ENCODE measurements at places on chromosomes 7 and 10.

- no peak for DNase-seq
These were observed 121.5 kb upstream of the DPP6 start for GRCh38 chr7:153930696-153931095.

DNA sequence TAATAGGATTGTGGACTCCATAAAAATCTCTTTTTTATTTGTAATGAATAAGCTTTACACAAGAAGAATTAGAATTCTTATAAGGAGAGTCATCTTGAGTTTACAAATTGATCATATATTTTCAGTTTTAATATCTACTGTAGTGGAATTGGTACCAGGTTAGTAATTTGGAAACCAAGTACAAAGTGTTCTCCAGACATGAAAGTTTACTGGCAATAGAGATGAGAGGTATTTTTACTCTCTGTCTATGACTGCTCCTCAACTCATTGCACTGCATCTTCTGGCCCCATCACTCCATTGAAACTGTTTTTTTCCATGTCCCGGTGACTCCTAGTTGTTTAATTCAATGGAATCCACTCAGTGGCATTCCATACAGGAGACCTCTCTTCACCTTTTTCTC, 164.5 kb upstream of the SMIM30 start:
- DNase-seq: no peak

DNA sequence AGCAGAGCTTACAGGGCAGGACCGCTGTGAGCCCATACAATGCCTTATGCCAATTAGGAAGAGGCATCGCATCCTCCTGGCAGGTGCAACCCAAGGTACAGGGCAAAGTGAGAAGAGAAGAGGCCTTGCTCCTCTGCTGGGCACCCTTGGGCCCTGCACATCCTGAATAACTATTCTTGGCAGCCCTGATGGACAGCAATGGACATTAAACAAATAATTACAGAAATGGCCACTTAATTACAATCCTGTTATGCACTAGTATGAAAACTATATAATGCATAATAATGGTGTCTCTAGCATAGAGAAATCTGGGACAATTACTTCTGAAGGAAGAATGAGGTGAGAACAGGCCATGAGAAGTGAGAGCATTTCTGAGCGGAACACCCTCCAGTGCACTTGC, 83.5 kb downstream of the PLPP4 start:
- no peak for DNase-seq

- DNase-seq: no peak
These were observed 109.0 kb downstream of the ALOX5 start for GRCh38 chr10:45483002-45483401.

DNA sequence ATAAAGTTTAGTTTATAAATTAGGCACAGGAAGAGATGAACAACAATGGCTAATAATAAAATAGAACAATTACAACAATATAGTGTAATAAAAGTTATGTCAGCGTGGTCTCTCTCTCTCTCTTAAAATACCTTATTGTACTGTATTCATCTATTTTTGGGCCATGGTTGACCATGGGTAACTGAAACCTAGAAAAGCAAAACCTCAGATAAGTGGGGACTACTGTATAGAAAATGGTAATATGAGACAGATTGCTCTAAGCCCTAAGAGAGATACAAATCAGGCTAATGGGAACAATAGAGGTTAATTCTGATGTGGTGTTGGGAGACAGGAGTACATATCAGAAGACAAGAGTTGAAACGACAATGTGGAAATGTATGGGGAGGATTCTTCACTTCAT, 86.2 kb downstream of the ZNF365 start:
- no peak for DNase-seq

DNA sequence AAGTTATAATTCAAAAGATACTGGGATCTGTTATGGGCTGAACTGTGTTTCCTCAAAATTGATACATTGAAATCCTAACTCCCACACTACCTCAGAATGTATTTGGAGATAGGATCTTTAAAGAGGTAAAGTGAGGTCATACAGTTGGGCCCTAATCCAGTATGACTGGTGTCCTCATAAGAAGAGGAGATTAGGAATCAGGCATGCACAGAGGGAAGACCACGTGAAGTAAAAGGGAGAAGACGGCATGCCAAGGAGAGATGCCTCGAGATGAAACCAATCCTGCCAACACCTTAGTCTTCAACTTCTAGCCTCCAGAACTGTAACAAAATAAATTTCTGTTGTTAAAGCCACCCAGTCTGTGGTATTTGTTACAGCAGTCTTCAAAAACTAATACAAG, 5.9 kb upstream of the CFAP69 start:
- DNase-seq: no peak

DNA sequence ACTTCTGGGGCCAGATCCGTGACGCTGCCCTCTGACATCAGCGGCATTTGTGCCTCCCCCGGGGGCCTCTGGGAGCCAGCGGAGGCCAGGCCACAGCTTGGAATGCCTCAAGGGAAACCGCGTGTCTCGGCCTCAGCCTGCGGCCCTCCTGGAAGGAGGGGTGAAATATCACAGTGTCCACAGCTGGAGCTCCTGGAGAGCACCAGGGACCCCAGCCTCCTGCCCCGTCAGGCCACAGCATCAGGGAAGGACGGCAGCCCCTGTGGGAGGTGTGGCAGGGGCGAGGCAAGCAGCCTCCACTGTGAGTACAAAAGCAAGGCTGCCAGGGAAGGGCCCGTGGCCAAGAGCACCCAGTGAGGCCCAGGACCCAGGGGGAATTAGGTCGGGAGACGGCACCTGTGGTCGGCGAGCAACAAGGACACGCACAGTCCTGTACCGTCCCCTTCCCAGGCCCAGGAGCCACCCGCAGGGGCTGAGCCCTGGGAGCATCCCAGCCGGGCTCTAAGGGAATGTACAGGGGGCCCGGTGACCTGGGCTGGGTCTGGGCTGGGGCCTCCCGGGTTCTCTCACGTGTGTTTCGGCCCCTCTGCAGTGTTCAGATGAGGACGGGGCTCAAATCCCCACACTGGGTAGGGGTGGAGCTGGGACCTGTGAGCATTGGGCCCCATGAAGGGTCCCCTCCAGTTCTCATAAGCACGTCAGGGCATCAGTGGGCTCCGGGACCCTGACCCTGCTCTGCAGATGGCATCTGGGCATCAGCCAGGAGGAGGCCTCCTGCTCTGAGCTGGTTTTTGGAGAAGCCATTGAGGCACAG, 18.7 kb upstream of the KNDC1 start:
- DNase-seq: no peak

DNA sequence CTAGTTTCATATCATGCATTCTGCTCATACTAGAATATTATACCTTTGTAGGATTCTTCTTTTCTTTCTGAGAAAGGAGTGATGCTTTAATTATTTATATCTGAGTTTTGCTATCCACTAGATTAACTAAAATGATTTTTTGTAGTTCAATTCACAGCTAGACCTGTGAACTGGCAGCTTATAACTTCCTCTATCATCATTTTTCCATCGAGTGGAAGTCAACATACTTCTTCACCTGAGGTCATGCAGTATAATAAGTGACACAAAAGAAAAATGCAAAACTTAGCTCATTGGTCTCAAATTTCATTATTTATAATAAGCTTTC, 8.0 kb downstream of the LRRN3 start:
- DNase-seq: no peak

GRCh38 chr7:105935250-105935649, 27.8 kb upstream of the CDHR3 start:
- no peak for DNase-seq

GRCh38 chr10:81498011-81498551, 376.9 kb upstream of the NRG3 start:
- no peak for DNase-seq

GRCh38 chr10:60271319-60272040, 118.2 kb downstream of the ANK3 start:
- no peak for DNase-seq

DNA sequence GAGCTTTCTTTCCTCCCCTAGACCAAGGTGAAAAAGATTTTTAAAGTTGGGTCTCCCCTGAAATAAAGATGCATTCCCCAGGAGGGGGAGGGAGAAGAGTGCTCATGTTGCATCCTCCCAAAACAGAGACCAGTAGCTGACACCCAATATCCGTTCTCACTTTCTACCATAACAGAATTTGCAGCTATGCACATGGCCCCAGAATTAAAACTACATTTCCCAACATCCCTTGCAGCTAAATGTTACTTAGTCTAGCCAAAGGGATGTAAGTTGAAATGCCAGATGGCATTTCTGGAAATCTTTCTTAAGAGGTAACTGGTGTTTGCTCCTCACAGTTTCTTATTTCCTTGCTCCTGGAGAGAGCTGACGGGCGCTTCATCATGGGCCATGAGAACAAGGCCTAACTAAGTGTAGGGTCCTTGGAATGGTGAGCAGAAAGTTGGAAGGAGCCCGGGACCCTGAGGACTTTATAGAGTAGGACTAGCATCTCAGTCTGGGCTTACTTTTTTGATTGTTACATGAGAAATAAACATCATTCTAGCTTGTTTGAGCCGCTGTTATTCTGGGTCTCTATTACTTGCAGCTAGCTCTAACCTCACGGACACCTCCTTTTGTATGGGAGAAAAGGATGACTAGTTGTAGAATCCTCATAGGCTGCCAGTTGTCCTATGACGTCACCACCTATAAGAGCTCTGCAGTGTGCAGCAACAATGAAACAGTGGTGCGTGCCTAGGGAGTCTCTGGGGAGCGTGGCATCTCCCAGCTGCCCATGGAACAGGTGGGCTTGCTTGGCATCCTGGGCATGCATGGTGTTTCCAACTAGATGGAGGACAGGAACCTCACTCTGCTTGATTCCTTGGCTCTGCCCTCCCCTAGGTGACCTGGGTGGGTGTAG, 46.1 kb upstream of the EXOC6 start:
- peak; percentile 49 for DNase-seq

DNA sequence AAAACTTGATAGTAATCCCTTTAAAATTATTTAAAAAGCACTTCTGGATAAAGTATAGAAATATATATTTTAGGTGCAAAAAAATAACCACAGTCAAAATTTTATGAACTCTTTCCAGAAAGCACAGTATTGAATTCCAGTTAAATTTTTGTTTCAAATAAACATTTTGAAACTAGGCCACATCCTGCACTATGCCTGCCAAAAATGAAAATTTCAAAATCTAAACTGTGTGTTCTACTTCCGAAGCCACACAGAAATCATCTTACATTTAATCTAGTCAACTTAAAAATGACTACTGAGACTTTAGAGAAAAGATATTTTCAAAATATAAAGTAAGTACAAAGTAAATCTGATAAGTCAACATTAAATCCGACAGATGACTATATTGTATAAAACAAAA, 50.0 kb downstream of the MAGI2 start:
- DNase-seq: no peak

- DNase-seq: no peak
These were observed 36.9 kb downstream of the AKR1B1 start for GRCh38 chr7:134422008-134422407.

DNA sequence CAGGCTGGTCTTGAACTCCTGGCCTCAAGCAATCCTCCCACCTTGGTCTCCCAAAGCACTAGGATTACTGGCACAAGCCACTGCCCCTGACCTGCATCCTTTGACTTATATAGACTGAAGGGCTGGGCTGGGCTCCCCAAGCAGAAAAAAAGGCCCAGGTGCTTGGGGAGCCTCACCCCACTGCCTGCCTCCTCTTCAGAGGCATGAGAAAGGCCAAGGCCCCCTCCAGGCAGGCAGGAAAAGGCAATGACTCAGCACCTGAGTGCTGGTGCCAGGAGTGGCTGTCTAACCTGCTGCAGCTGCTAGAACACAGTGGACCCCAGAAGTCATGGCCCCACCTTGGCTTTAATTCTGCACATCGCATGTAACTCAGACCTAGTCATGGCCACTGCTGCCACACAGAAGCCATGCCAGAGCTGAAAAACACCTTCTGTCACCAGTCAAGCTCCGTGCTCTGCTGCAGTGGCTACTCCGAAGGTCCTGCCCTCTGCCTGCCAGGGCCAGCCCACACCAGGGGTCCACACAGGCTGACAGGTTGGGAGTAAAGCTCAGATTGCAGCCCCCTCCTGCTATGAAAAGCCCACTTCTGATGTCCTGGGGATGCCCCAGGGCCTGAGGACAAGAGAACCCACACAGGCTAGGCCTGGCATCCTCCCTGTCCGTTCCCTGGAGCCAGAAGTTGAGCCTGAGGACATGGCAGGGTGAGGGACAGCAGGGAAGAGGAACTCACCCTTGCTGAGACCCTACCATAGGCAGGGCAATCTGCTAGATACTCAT, 48.5 kb downstream of the GRID1 start:
- no peak for DNase-seq

DNA sequence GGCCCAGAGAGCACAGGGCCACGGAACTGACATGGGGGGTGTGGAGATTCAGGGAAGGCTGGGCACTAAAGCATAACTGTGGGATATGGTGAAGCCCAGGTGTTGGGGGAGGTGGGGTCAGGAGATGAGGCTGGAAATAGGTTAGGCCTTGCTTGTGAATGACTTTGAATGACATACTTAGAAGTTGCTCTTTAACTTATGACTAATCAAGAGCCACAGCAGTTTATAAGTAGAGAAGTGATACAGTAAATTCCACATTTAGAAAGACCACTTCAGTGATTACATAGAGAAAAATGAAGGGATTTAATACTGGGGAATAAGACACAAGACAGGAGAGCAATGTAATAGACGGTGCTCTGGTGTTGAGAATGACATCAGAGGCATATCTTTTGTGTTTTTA, 120.8 kb upstream of the SEC61G start:
- DNase-seq: no peak

DNA sequence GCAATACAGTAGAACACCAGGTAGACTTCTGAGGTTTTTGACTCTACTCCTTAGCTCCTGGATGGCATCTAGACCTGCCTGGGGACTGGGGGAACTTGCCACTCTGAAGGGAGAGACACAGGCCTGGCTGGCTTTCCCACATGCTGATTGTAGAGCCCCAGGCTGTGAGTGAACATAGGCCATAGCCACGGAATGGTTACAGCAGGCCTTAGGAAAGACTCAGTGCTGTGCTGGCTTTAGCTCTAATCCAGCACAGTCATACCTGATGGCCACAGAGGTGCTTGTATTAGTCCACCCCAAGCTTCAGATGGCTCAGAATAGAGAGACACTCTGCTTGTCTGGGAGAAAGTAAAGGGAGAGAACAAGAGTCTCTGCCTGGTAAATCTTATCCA, 35.0 kb upstream of the ARHGAP12 start:
- no peak for DNase-seq

DNA sequence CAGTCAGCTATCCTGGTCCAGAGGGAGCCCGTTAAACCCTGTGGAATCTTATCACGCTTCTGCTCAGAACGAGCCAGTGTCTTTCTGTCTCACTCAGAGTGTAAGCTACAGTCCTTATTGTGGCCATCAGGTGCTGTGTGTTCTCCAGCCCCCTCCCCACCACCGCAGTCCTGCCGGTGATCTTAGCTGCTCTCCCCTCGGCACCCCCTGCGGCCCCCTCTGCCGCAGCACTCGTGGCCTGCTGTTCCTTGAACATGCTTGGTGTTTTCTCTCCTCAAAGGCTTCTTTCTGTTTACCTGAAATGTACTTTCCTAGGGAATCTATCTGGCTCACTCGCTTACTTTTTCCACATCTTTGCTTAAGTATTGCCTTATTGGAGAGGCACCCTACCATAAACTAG, 38.2 kb upstream of the TMEM236 start:
- no peak for DNase-seq

- no peak for DNase-seq
These were observed 142.3 kb downstream of the ANLN start for GRCh38 chr7:36531951-36532350.

GRCh38 chr10:78980354-78980753, 88.4 kb upstream of the ZMIZ1 start:
- DNase-seq: no peak

GRCh38 chr7:110625294-110625693, 465.6 kb upstream of the LRRN3 start:
- no peak for DNase-seq

GRCh38 chr7:92625617-92626016, 35.4 kb upstream of the FAM133B start:
- DNase-seq: no peak

- DNase-seq: no peak
These were observed 161.1 kb downstream of the ADAM12 start for GRCh38 chr10:126226988-126227761.

- no peak for DNase-seq
These were observed 60.2 kb downstream of the MPP7 start for GRCh38 chr10:28242555-28243204.
